ENCODE measurements at places on chromosomes 11 and 22.
A peak's percentile ranks its signal among the peaks of the same experiment; 100 is the strongest.

- H3K27ac ChIP-seq, result no peak overlapping the region
- no peaks in the 10 kb centered on the region for H3K4me1 ChIP-seq
- DNase-seq, result no peak
- H3K36me3 ChIP-seq, result no peaks in the 10 kb centered on the region
Measured at GRCh38 chr11:118643142-118643994, 36.0 kb downstream of the PHLDB1 start.

GRCh38 chr11:6433998-6434660, 6.7 kb downstream of the HPX start:
- H3K36me3 ChIP-seq, result no peaks in the 10 kb centered on the region
- H3K27me3 ChIP-seq, result no peaks in the 10 kb centered on the region
- no peak overlapping the region for H3K4me3 ChIP-seq
- DNase-seq, result no peak
- H3K27ac ChIP-seq, result no peak overlapping the region
- H3K4me1 ChIP-seq, result peaks cover 2% of the 10 kb centered on the region

GRCh38 chr11:104570078-104570701, 328.1 kb downstream of the CASP12 start:
- no peaks in the 10 kb centered on the region for H3K36me3 ChIP-seq
- H3K4me1 ChIP-seq, result no peaks in the 10 kb centered on the region
- DNase-seq, result no peak
- H3K27me3 ChIP-seq, result no peaks in the 10 kb centered on the region
- H3K27ac ChIP-seq, result no peak overlapping the region
- H3K4me3 ChIP-seq, result no peak overlapping the region

GRCh38 chr22:44620129-44620840, 81.7 kb upstream of the PRR5 start:
- no peaks in the 10 kb centered on the region for H3K27me3 ChIP-seq
- H3K4me3 ChIP-seq, result peak overlapping the region; percentile 17
- H3K27ac ChIP-seq, result no peak overlapping the region

- H3K36me3 ChIP-seq, result no peaks in the 10 kb centered on the region
- no peaks in the 10 kb centered on the region for H3K4me1 ChIP-seq
- no peak overlapping the region for H3K4me3 ChIP-seq
- DNase-seq, result no peak
Measured at GRCh38 chr22:29253561-29254285, 14.1 kb downstream of the RHBDD3 start.

GRCh38 chr11:11709447-11710239, 87.8 kb upstream of the GALNT18 start:
- no peak overlapping the region for H3K4me3 ChIP-seq
- DNase-seq, result no peak
- peaks cover 13% of the 10 kb centered on the region for H3K27me3 ChIP-seq
- H3K4me1 ChIP-seq, result no peaks in the 10 kb centered on the region
- no peaks in the 10 kb centered on the region for H3K36me3 ChIP-seq

GRCh38 chr22:27827604-27828587, 26.3 kb upstream of the MN1 start:
- H3K4me3 ChIP-seq, result no peak overlapping the region
- H3K36me3 ChIP-seq, result peaks cover 5% of the 10 kb centered on the region
- no peaks in the 10 kb centered on the region for H3K27me3 ChIP-seq
- H3K27ac ChIP-seq, result no peak overlapping the region

DNA sequence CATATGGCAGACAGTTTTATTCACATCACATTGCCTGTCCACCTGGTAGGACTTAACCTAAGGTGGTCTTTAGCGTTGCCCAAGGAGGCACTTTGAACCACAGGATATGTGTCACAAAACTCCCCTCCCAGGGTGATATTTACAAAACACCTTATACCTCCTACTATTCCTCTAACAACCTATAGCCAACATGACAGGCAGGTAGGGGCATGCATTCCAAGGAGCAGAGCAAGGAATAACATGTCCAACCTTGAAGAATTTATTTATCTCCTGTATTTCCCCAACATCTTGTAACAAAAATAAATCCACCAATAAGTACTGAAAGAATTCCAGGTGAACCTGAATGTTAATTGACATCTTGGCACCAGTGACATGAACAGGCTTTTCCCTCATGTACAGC, 60.5 kb downstream of the SVIP start:
- H3K4me3 ChIP-seq, result no peak overlapping the region
- H3K36me3 ChIP-seq, result no peaks in the 10 kb centered on the region
- DNase-seq, result no peak

DNA sequence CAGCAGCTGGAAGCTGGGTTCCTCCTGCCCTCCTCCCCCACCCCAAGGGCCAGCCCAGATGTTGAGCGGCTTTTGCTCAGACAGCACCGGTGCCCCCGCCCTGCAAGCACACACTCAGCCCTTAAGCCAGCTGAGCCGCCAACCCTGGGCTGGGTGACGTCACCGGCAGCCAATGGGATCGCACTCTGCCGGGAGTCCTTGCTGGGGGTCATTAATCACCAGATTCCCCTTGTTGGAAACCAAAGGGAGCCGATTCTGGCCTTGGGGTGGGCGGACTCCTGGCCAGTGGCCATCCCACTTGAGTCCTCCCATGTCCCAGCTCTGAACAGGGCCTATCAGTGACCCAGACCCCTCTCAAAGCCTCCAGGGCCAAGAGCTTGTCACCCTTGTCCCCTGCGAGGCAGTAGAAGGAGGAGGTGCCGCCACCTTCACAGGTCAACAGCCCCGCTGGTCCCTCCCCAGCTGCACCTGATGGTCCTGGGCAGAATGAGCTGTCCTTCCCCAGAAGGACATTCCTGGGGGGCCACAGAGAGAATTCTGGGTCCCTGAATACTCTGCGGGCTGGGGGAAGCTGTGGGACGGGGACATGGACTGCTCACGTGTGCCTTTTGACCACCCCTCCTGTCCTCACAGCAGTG, 7.4 kb downstream of the DUSP8 start:
- H3K27ac ChIP-seq, result no peak overlapping the region
- H3K4me3 ChIP-seq, result no peak overlapping the region
- DNase-seq, result no peak
- H3K4me1 ChIP-seq, result peaks cover 3% of the 10 kb centered on the region

GRCh38 chr11:73218830-73219215, 742 bp downstream of the P2RY2 start:
- H3K27ac ChIP-seq, result no peak overlapping the region
- H3K36me3 ChIP-seq, result no peaks in the 10 kb centered on the region
- no peak overlapping the region for H3K4me3 ChIP-seq
- H3K27me3 ChIP-seq, result peaks cover 15% of the 10 kb centered on the region
- H3K4me1 ChIP-seq, result peaks cover 4% of the 10 kb centered on the region

DNA sequence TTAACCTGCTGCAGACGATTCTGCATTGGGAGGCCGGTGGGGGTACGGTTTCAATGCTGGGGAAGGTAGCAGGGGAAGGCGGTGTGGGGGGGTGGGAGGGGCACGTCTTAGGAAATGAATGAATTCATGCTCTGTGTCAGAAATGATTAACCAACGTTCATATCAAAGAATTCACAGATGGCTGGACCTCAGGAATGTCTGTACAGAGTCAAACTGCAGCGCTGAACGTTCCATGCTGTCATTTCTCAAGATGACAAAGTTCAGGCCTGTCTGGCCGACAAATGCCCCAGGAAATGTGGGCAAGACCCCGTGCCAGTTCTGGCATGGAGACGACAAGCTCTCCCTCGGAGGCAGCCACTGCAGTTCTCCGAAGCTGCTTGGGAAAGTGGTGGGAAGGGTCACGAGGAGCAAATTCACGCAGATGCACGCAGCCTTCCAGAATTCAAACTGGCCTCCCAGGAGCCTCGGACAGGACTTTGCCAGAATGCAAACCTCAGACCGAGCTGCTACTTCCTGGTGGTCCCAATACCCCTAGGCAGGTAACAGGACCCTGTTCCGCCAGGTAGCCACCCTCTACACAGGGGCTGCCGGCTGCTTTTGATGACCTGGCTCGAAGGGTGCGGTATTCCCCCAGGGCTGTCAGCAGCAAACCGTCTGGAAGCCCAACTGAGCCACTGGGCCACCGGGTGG, 81.5 kb downstream of the TRMU start:
- H3K27me3 ChIP-seq, result no peaks in the 10 kb centered on the region
- no peak overlapping the region for H3K4me3 ChIP-seq
- no peak for DNase-seq

GRCh38 chr11:126963603-126964363, 36.8 kb downstream of the KIRREL3 start:
- H3K4me1 ChIP-seq, result no peaks in the 10 kb centered on the region
- H3K36me3 ChIP-seq, result no peaks in the 10 kb centered on the region
- no peak overlapping the region for H3K27ac ChIP-seq
- peaks cover 31% of the 10 kb centered on the region for H3K27me3 ChIP-seq

- H3K27ac ChIP-seq, result no peak within 1 kb of the TSS
- H3K4me1 ChIP-seq, result peaks cover 5% of the 10 kb centered on the region
- H3K4me3 ChIP-seq, result no peak within 1 kb of the TSS
- H3K36me3 ChIP-seq, result peaks cover 27% of the 10 kb centered on the region
- H3K27me3 ChIP-seq, result no peaks in the 10 kb centered on the region
Measured at GRCh38 chr22:30574095-30574981, at the start of gene GAL3ST1. Gene GAL3ST1 (minus strand): TSS chr22:30574665. CDS start chr22:30557392, 17,273 bp downstream.

- no peak overlapping the region for H3K4me3 ChIP-seq
- no peak for DNase-seq
- H3K4me1 ChIP-seq, result no peaks in the 10 kb centered on the region
- H3K27me3 ChIP-seq, result peaks cover 8% of the 10 kb centered on the region
- H3K27ac ChIP-seq, result no peak overlapping the region
Measured at GRCh38 chr11:35968386-35969088, 24.7 kb downstream of the LDLRAD3 start.

- H3K27me3 ChIP-seq, result peaks cover 22% of the 10 kb centered on the region
- peaks cover 10% of the 10 kb centered on the region for H3K4me1 ChIP-seq
- no peak overlapping the region for H3K4me3 ChIP-seq
- no peak overlapping the region for H3K27ac ChIP-seq
- DNase-seq, result no peak
Measured at GRCh38 chr11:100683126-100683525, 4.0 kb upstream of the ARHGAP42 start.

DNA sequence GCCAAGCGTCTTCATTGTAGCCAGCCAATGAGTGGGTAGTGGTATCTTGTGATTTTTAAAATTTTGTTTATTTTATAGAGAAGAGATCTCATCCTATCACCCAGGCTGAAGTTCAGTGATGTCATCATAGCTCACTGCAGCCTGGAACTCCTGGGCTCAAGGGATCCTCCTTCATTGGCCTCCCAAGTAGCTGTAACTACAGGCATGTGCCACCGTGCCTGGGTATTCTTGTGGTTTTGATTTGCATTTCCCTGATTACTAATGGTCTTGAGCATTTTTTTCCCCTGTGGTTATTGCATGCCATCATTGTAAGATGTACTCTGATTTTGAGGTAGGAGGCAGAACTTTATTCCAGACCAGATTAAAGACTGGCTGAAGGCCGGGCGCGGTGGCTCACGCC, 2.4 kb upstream of the DENND6B start:
- no peaks in the 10 kb centered on the region for H3K27me3 ChIP-seq
- no peak overlapping the region for H3K4me3 ChIP-seq
- no peak overlapping the region for H3K27ac ChIP-seq
- no peak for DNase-seq
- H3K36me3 ChIP-seq, result no peaks in the 10 kb centered on the region
- peaks cover 12% of the 10 kb centered on the region for H3K4me1 ChIP-seq

DNA sequence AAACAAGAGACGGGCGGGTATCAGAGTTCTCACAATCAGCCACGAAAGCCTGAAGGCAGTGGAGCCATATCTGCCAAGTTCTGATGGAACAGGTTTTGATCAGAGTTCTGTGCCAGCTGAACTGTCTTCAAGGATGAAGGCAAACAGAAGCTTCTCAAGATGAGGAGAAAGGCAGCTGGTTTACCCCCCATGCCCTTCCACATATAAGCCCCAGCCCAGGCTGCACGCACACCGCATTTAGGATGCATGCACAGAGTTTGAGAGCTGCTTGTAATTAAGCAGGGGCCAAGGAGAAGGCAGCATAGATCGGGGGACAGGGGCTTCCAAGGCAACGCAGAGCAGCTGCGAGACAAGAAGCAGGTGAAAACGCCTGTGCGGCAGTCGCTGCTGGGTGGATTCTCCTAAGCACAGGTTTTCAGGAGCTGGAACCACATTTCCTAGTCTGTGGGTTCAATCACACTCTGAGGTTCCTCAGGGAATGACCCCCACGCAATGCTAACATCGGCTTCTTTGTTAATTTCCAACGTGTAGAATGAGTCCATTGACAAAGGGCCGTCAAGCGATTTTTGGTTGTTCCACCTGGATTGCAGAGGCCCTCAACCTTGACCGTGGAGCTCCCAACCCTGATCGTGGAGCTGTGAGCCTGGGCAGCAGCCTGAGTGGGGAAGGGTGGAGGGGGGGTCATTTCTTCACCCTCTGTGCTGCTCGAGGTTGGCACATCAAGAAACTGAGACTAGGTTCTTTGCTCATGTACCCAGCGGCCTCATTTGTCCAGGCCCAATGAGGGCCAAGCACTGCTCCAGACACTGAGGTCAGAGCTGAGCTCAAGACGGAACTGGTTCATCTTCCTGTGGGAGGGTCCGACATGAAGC, 81.7 kb upstream of the SHISAL1 start:
- H3K4me3 ChIP-seq, result no peak overlapping the region
- no peak for DNase-seq
- H3K36me3 ChIP-seq, result no peaks in the 10 kb centered on the region
- no peak overlapping the region for H3K27ac ChIP-seq

- no peaks in the 10 kb centered on the region for H3K27me3 ChIP-seq
- no peak for DNase-seq
- no peak overlapping the region for H3K27ac ChIP-seq
- H3K4me1 ChIP-seq, result peaks cover 45% of the 10 kb centered on the region
- H3K4me3 ChIP-seq, result no peak overlapping the region
- peaks cover 69% of the 10 kb centered on the region for H3K36me3 ChIP-seq
Measured at GRCh38 chr11:129864811-129865210, 30.6 kb downstream of the NFRKB start.

DNA sequence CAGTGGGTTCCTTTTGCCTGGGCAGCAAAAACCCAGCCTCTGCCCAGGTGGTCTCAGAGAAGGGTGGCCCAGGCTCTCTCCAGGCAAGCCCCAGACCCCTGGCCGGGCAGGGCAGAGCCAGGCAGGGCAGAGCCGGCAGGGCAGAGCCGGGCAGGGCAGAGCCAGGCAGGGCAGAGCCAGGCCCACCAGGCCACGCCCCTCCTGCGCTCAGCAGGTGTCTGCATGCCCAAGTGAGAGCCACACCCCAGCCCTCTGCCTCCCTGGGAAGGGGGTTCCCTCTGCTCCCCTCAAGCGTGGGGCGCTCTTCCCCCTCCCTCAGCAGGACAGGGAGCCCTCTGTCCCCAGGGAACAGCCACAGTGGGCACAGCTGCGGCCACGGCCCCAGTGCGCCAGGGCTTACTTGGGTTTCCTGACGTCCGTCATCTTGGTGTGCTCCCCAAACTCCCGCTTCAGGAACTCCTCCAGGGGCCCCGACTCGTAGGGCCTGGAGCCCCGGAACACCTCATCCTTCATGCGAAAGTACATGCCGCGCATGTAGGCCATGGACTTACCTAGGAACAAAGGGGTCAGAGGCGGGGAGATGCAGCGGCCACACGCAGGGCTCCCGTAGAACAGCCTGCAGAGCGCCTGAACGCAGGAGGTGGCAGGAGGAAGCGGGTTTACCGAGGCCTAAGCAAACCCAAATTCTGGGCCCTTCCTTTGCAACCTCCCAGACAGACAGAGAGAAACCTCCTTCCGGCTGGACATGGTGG, 10.1 kb upstream of the BAIAP2L2 start:
- no peaks in the 10 kb centered on the region for H3K27me3 ChIP-seq
- no peak overlapping the region for H3K4me3 ChIP-seq
- DNase-seq, result no peak

- no peak overlapping the region for H3K27ac ChIP-seq
- H3K4me1 ChIP-seq, result peaks cover 61% of the 10 kb centered on the region
- no peak for DNase-seq
Measured at GRCh38 chr11:73151416-73151815, 9.3 kb upstream of the FCHSD2 start.

- no peak overlapping the region for H3K4me3 ChIP-seq
- no peaks in the 10 kb centered on the region for H3K27me3 ChIP-seq
- H3K36me3 ChIP-seq, result no peaks in the 10 kb centered on the region
- DNase-seq, result no peak
Measured at GRCh38 chr11:99188221-99188620, 167.5 kb downstream of the CNTN5 start.

Data from activated naive CD4-positive, alpha-beta T cell treated with anti-CD3 and anti-CD28 coated beads for 36 hours (primary cell).